NCI-H2107 (cell line): ENCODE measurements at places on chromosomes 5 and 9.

DNA sequence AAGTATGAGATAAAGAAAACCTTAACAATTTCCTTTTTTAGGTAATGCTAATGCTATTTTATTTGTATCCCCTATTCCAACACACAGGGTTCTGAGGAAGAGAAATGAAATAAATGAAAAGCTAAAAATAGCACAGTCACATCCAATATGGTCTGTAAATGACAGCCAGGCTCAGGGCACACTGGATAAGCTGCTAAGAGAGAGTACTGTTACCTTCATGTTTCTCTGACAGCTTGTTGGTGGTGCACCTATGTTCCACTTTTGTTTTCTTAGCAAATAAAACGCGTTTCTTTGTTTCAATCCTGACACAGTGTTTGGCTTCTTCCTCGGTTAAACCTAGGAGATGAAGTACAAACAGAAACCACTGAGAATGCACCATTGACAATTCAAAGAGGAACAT is 41.3 kb downstream of the C6 start:
- no peak for DNase-seq

- no peak for DNase-seq
Observed at GRCh38 chr5:171697221-171698102, 88.2 kb upstream of the SMIM23 start.

DNA sequence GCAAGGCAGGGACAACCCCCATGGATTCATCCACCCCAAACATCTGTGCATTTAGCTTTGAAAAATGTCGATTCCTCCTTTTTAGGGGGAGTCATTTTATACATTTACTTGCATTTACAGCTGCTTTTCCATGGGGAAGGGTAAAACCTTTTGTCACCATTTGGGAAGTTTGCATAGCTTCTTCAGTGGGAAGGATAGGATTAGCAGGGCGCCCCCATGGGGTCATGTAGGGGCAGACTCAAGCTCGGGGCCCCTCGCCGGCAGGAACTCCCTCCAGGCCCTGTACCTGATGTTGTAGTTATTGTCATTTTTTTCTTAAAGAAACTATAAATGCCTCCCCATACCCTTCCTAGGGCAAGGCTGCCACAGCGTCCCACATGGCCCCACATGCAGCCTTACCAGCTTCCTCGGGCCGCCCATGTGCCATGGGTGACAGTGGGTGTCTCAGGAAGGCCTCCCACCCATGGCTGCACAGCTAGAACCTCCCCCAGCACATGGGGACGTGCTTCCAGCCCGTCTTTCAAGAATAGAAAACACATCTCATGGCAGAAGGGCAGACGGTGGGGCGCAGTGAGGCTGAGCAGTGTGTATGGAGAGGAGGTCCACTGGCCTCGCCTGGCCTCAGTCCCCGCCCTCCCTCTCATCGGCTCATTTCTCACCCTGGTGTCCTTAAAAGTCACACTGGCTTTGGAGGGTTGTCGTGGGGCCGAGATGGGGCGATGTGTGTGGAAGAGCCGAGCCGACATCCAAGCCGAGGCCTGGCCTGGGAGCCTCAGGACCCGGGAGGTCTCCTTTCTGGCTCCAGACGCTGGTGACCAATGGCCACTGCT is 76.1 kb upstream of the OTULINL start:
- DNase-seq: no peak

GRCh38 chr5:66892716-66893115 is 296.5 kb downstream of the MAST4 start:
- no peak for DNase-seq

GRCh38 chr9:131728961-131729360 is 10.9 kb downstream of the RAPGEF1 start:
- no peak for DNase-seq

DNA sequence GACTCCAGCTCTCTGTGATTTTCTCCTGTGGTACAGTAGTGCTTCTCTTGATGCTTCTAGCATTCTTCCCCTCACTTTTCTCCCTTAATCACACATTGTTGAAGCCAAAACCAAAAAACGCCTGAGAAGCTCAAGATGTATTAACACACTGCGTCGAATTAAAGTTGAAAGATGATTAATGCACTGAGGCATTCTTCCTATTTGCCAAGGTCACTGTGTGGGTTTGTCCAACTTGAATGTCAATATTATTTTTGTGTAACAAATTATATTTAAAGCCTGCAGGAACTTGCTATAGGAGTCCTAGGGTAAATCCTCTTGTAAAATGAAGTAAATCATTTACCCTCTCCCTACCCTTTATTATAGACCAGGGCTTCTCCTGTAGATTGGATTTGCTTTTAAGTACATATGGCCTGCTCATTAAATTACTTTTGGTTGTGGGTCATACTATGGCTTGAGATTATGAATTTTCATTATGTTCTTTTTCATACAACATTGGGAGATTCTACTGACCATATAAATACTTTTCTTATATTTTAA is 68.1 kb downstream of the GDA start:
- DNase-seq: no peak

- no peak for DNase-seq
Observed at GRCh38 chr9:105858006-105858690, 163.8 kb downstream of the TMEM38B start.

DNA sequence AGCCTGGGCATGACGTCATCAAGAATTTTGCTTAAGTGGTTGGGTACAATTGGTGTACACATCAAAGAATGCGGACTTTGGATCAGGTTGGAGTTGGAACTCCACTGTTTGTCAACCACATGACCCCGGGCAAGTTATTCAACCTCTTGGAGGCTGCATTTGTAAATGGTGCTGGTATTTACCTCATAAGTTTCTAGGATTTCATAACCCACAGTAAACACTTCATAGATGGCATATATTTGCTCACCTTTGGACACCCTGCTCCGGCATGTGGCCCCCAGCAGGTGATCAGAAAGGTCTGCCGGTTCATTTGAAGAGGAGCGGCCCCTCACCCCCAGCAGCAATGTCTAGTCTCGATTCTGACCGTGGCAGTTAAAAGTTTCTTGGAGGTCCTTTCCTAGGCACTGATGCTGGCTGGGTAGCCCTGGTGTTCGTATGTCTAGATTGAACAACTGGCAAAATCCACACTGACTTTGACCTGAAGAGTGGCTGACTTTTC is 60.6 kb downstream of the IL6ST start:
- DNase-seq: no peak

- DNase-seq: no peak
Observed at GRCh38 chr9:23824830-23825591, 1.0 kb downstream of the ELAVL2 start.

DNA sequence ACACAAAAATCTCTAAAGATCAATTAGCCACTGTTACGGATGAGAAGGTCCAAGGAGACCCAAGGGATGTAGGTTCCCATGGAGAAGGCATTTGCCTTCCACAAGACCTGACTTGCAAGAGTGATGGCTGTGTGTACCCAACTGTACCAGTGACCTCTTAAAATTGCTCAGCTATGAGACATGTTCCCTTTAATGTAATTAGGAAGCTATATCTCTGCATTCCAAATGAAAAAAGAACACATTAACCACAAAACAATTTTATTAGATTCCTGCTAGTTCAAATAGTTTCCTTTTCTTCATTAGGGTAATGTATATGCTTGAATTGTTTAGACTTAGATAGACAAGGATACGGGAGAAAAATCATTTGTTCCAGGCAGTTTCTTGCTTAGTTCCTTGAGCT is 3.3 kb downstream of the OR2Y1 start:
- no peak for DNase-seq

DNA sequence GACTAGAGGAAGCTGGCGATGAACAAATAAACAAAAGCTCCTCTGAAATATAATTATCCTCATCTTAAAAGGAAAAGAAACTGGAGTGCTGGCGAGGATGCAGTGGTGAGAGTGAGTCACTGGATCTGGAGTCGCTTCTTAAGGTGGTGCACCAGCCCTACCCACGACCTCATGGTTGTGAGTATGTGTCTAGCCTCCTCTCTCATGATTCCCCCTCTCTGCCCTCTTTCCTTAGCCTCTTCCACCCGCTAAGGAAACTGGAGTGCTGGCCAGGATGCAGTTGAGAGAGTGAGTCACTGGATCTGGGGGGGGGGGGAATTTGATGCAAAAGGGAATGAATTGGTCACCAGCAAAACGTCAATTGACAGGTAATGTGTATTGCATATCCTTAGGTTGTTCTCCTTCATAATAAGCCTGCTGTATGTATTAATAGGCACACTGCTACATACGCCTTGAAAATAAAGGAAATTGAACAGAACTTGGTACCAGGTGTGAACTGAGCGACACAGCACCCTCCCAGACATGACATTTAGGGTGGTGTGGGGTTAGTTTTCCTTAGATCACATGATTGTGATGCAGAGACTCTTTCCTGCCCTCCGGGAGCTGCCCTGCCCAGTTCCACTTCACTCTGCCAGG is 36.3 kb upstream of the EBF1 start:
- DNase-seq: no peak

GRCh38 chr5:61026004-61026403 is 81.0 kb downstream of the NDUFAF2 start:
- no peak for DNase-seq

GRCh38 chr5:109681763-109682162 is 8.0 kb upstream of the MAN2A1 start:
- no peak for DNase-seq

DNA sequence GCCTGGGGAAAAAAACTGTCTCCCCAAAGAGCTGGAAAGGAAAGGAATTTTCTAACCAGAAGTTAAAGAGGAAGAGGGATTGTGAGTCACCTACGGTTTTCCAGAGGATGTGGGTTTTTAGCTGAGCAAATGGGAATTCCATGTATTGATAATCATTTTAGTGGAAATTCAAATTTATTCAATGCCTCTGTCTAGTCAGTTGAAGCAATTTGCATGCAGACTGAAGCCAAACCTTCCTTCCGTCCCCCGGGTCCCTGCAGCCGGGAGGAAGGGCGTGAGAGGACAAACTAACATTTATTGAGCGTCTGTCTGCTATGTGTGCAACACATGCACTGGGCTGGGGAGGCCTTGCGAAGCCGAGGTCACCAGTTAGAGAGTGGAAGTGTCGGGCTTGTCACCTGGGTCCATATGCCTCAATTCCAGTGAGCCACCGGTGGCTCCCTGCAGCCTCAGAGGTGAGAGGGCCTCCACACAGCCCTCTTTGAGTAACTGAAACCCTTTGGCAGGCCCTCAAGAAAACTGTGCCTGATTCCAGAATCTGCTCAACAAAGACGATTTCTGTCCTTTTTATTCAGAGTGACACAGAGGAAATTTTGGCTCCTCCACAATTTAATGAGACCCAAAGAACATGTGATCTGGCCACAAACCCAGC is 70.3 kb downstream of the COL27A1 start:
- DNase-seq: no peak

- peak; percentile 2 for DNase-seq
Observed at GRCh38 chr5:128084228-128085167, 932 bp downstream of the SLC12A2 start.

DNA sequence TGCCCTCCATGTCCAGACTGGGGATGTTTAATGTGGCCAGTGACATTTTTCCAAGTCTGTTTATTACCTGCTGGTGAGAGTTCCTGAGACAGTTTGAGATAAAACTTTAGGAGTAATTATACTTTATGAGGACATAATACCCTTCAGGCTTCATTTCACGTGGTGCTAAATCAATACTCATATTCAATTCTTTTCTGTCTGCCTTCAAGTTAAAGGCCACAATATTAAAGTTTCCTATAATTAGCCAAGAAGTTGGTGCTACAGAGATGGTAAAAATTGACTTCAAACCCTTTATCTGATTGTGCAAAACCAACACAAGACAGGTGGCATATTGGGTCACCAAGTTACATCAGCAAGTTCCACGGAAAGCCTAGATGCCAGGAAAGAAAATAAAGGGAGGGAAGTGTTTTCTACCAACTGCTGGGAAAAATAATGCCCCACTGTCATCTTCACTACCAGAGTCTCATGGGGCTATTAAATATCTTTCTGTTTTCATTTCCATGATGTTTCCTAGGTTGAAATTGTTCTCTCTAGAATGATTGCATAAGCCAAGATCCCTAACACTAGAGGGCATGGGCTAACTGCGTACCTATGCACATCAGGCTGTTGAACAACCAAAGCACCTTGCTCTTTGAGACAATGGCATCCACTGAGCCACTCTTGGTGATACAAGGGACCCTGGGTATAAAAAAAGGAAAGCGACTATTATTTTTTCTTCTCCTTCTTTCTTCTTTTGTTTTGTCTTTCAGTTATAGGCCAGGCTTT is 68.7 kb downstream of the INSYN2B start:
- no peak for DNase-seq

- no peak for DNase-seq
Observed at GRCh38 chr9:114837923-114838322, 32.1 kb upstream of the TNFSF15 start.

DNA sequence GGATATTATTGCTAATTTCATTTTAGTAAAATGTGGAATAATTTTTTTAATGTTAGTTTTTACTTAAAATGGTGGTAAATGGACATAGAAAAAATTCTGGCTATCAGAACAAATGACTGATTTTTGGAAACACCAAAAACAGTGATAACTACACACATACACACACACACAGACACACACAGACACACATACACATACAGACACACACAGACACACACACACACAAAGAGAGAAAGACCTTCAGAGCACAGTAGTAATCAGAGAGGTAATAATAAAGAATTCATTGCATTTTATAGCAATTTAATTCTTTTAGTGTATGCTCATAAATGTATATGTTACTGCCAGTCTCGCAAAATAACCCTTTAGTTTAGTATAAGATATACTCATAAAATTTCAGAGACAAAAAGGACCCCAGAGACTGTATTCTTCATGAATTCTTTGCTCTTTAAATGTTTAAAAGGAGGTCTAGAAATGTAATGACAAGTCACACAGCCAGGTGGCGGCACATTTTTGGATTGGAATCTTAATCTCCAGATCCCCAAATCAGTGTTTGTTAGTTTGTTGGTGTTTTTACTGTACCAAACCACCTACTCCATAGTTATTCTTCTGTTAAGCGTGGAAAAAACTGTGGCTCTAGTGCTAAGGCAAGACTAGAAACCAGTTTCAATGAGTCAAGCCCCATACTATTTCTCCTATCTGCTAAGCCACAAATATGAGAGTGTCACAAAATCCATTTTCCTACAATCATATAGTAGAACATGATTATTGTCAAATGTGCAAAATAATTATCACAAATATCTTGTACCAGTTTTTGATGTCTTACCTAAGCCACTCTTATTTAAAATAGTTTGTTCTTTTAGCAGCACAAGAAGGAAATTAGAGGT is 109.9 kb downstream of the EDIL3 start:
- no peak for DNase-seq

GRCh38 chr9:17401858-17402257 is 177.0 kb upstream of the SH3GL2 start:
- DNase-seq: no peak

DNA sequence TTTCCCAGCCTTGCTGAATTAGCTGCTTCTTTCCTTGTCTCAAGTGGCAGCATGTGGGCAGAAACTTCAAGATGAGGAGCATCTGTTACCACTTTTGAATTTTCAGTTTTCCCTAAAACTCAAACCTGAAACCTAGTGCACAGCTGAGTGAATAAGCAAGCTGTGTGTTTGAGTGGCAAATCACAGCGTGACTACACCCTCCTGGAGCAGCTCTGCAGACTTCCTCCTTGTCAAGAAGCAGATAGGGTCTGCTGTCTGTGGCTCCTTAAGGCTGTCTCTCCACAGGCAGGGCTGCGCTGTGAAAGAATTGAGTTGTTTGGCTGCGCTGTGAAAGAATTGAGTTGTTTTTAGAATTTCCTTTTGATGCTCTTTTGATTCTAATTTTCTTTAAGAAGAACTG is 179.7 kb upstream of the HAPLN1 start:
- DNase-seq: no peak

- no peak for DNase-seq
Observed at GRCh38 chr5:72402959-72403628, 82.9 kb downstream of the PTCD2 start.
